Chondrocyte (in vitro differentiated cells): ENCODE measurements at places on chromosomes 4 and X. TPM values are rescaled to one million over a fixed set of nuclear protein-coding genes. Genes with fewer than 3 reads are reported as not detected.

- DNase-seq = no peak
These were observed 7.2 kb upstream of the EFNB1 start for GRCh38 chrX:68821616-68822015.

- DNase-seq = no peak
These were observed 624.9 kb downstream of the FSTL5 start for GRCh38 chr4:161538941-161539340.

DNA sequence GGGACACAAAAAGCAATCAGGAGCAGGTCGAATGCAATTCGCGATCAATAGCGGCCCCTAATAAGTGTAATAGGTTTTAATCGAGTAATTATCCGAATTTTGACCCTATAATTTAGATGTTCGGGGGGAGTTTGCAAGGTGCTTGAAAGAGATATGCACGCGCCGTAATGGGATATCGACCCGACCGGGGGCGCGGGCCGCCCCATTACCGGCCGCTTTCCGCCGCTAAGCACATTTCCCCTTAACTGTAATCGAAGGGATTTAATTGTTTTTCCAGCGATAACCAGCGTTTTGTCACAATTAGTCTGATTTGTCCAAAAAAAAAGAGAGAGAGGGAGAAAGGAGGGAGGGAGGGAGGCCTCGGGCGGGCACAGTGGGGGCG is 997 bp downstream of the NKX1-1 start:
- DNase-seq = no peak

GRCh38 chrX:14607446-14607985 is 78.2 kb downstream of the GLRA2 start:
- no peak for DNase-seq

DNA sequence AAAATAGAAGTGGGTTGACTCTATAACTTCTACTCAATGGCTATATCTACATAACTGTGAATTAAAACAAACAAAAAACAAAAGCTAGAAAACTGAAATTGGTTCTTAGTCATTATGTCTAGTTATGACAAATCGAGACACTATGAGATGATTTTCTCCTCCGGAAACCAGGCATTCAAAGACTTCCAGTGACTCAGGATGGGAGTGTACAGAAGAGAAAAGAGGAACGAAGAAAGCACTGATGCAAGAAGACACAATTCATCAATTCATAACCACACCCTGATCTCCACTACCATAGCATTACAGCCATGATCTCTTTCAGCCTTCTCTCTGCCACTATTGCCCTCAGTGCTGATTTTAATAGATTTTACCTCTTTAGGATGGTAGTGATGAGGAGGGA is 253.6 kb downstream of the CBLL2 start:
- DNase-seq = no peak

The IL2RG gene
- not detected in 3 replicates for total RNA-seq
